ENCODE measurements at places on chromosomes 3 and 15.

DNA sequence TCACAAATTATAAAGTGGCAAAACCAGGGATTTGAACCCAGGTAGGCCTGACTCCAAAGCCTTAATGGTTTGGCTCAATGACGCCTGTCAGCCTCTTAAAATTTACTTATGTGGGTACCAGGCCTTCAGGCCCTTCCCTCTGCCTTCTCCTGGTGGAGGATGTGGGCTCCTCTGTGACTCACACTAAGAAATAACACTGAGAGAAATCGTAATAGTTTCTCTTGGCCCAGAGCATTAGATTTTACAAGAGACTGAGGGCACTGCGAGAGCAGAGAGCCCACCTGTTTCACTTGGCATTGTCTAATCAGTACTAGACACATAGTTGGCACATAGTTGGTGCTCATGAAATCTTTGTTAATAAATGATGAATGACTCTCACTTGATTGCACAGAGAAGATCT lies 505.2 kb downstream of the SHQ1 start:
- DNase-seq = no peak

- DNase-seq = no peak
Observed at GRCh38 chr3:66224220-66224619, 3.4 kb downstream of the SLC25A26 start.

DNA sequence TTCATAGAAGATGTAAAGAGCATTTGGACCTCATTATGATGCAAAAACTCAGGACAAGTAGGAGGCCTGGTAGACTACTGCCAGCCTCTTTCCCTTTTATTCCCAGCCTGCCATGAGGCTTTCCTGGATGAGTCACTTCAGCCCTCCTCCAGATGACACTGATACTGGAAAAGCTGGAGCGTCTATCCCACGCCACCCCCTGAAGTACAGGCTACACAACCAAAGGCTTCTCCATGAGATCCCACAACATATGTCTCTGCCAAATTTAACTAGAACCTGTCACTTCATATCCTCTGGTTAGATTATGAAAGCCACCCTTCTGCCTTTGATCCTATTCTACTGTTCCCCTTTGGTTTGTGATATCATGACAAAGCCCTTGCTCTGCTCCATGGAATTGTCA lies 56.1 kb upstream of the CPNE4 start:
- no peak for DNase-seq

- DNase-seq = no peak
Observed at GRCh38 chr15:95816591-95816990, 513.9 kb upstream of the NR2F2 start.

- DNase-seq = no peak
Observed at GRCh38 chr15:61936528-61937195, 123.6 kb downstream of the VPS13C start.

DNA sequence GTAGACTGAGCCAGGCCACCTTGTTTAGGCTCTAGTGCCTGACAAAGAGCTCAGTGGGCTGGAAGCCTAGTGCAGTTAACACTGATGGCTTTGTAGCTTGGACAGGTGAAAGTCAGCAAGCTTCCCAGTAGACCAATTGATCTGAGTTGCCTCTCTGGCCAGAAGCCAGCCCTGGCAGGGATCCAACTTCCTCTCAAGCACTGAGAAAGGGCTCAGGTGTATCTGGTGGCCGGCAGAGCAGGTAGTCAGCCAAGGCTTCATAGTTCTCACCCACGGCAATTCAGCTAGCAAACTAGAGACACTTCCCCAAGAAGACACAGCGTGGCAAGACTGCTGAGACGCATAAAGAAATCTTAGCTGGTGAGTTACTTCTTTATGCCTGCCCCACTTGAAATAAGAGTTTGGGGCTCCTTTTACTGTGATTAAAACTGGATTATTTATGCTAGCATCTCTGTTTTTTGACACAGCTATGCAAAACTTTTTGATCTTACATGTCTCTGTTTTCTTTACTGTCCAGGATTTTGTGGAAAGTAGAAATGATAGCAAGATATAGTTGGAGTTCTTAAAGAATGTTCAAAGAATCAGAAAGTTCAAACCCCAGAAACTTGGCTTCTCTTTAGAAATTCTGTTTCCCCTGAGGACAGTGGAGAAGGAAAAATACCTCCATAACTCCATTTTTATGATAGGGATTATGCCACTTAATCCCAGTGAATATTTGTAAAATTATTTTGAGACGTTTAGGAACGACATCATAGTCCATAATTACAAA lies 8.4 kb upstream of the CA12 start:
- DNase-seq = peak; percentile 94

DNA sequence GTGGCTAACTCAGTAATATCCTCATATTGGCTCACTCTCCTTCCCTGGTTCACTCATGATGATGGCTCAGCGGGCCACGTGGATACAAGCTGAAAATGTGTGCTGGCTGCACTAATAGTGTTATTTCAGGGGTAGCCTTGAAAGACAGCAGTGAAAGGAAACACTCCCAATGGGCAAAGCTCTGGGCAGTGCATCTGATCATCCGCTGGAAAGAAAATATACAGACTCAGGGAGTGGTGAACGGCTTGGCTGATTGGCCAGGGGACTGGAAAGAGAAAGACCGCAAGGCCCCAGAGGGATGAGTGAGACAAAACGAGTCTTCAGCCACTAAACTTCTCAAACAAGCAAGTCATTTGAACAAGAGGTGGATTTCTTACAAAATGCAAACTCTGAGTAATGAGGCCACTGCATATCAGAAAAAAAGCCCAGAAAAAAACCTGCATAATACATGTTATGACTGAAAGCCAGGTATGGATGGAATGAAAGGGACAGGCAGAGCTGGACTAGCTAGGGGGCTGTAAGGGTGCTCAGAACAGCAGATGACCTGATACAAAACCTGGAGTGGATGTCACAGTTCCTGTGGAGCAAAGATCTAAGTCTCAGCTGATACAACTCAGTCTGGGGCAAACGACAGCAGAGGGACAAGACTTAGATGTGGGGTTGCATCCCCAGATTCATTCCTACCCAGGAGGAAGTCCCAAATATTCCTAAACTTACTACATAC lies 33.3 kb downstream of the CMTM6 start:
- no peak for DNase-seq

DNA sequence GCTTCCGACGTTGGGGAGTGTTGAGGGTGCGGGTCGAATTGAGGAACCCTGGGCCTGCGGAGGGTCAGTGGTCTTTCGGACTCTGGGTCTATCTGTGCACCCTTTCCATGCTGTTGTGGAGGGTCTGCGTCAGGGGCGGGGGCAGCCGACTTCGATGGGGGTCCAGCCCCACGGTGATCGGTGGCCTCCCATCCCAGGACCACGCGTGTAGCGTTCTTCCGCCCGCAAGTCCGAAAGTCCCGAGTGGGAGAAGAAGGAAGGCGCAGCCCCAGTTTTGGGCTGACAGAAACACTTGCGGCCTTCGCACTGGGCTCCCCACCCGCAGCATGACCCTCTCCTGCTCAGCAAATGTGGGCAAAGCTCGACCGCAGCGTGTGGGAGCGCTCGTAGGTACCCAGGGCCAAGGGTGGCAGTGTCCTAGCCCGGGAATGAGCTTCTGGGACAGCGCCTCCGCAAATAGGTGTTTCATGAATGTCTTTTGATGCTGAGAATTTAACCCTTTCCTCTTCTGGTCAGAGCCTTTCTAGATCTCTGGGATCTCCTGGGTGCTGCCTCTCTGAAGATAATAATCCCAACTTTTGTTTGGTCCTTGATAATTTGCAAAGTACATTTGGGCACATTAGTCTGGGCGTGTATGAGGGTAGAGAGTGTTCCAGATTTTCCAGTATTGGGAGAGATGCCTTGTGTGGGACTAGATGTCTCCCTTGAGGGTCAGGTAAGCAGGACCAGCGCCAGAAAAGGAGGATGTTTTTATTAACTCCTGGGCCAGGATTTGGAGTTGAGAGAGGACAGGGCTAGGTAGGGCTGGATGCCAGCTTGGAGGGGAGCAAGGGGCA lies 2.3 kb upstream of the DLL4 start:
- DNase-seq = no peak

- DNase-seq = no peak
Observed at GRCh38 chr3:46102059-46102779, 74.9 kb upstream of the XCR1 start.

DNA sequence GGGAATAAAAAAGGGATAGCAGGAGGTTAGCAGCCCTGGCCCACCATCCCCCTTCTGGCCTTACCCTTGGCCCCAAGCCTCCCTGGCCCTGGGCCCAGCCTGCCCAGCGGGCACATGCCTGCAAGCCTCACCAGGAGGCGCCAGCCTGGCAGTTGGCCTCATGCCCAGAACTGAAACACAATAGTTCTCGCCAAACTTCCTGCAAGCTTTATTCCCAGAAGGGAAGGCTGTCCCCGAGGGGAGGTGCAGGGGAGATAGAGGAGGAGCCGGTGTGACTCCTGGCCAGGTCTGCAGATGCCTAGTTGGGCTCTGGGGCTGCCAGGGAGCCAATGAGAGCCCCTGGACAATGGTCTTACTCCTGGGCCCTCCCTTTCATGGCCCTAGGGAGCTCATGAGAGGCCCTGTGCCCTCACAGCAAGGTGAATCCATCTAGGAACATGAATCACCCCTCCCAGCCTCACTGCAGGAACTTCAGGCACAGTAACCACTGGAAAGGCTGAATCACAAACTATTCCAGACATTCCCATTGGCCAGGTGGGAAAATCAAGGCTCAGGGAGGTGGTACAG lies 4.0 kb downstream of the CCDC33 start:
- peak; percentile 73 for DNase-seq

DNA sequence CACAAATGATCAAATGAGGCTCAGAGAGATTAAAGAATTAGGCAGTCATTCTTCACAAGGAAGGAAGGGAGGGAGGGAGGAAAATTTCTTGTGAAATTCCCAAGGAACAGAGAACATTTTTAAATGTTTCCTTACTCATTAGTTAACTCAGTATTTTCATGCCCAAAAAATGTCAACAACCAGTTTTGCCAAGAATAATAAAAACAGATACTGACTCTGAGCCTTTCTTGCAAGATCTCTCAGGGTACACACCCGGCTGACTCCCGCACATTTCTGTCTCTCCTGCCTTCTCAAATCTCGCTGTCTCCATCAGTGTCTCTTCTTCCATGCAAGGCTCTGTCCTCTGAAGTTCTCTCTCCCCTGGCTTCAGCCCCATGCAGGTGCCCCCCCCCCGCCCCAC lies 265.9 kb downstream of the TJP1 start:
- no peak for DNase-seq

DNA sequence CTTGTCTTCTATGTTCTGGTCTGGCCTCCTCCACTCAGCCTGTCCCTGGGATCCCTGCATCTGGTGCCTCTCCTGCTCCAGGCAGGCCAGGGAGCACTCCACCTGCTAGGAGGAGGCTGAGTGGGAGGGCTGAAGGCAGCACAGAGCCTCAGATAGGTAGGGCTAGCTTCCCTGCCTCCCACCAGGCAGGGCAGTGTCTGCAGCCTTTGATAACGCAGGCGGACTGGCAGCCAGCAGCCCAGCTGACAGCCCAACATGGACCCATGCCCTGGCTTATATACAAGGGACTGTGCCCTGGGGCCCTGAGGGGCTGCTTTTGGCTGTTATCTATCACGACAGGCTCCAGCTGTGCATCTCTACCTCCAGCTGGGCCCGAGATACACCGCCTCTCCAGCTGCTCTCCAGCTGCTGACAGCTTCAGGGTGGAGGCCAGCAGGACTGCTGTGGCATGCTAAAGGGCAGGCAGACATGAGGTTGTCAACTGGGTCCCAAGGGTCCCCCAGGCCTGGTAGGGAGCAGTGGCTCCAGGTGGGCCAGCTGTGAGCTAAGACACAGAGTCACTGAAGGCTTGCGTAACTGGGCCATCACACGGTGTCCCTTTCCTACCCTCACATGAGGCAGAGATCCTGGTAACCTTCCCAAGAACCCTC lies 5.2 kb upstream of the CLK3 start:
- DNase-seq = no peak

DNA sequence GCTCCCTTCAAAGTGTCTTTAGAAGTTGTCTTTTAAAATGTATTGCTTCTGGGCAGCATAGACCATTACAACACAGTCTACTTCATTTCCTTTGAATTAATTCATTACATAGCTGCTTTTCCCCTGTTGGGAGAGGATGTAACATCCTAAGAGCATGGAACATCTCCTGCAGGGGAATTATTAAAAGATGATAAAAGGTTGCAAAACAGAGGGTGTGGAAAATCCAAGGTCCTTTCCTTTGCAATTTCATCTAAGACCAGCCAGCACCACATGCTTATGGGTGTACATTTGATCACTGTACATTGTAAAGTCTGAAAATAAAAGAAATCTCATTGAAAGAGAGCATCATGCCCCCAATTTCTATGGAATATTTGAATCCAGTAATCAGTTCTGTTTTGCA lies 57.4 kb downstream of the TIPARP start:
- DNase-seq = no peak

GRCh38 chr3:10757021-10757820 lies 58.8 kb upstream of the SLC6A11 start:
- DNase-seq = no peak

DNA sequence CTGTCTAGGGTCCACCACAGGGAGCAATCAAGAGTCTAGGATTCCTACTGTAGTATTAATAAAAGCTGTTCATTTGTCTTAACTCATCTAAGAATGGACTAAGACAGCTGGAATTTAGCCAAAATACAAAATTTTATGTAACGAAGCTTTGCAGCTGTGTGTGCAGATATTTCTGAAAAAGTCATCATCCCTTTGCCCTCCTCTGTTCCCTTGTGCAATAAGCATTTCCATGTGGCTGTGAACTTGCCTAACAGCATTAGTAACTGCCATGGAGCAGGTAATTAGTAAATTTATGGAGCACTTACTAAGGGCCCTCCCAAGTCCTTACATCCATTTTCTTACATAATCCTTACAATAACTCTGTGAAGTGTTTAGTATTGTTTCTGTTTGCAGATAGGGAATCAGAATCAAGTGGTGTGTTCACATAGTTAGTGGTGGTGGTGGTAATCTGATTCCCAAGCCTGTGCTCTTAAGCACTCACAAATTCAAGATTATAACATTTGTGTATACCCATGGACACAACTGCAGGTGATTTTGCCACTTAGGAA lies 114.5 kb downstream of the RARB start:
- no peak for DNase-seq

DNA sequence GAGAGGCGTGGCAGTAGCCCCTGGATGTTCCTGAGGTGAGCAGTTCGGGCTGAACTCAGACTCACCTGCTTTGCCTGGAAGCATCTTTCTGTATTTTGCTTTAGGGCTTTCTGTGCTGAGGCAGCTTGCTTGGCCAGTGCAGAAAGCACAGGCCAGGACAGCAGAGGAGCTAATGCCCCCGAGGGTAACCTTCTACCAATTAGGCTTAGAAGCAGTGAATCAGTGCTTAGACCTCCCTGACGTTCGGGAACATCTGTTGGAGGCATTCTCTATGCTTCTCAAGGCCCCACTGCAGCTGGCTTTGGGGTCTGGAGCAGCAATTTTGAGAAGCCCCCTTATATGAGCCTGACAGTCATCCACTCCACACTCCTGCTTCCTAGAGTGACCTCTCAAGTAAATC lies 350.7 kb upstream of the PROK2 start:
- DNase-seq = no peak

GRCh38 chr3:122680475-122681283 lies at the start of gene PARP14:
TSS of gene PARP14 (plus strand) at chr3:122680839. CDS start at chr3:122680884, 45 bp downstream.
- peak; percentile 83 for DNase-seq

GRCh38 chr3:42556089-42556632 lies 25.6 kb downstream of the SEC22C start:
- peak; percentile 77 for DNase-seq

Data from Peyer's patch (tissue), 4 donors.